ENCODE measurements at places on chromosomes 7 and 10. TPM values are rescaled to one million over a fixed set of nuclear protein-coding genes. Genes with fewer than 3 reads are reported as not detected.

DNA sequence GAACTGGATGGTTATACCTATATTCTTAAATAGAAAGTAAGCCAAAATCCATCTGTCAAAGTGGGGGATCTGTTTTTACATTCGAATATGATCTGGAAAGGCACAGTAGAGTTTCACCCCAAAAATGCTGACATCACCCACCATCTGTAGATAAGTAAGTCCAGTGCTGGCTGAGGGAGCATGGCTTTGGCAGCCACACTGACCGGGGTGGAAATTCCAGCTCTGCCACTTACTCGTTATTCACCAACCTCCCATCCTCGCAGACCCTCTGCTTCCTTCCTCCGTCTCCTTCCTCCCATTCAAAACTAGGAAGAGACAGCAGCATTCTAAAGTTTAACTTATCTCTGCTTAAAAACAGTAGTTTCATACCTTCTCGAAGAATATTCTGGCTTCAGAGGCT is 84.9 kb upstream of the GATA3 start:
- DNase-seq: no peak
- H3K36me3 ChIP-seq: peaks cover 5% of the 10 kb centered on the region
- no peak overlapping the region for H3K27ac ChIP-seq
- no peak overlapping the region for H3K4me3 ChIP-seq
- no peaks in the 10 kb centered on the region for H3K4me1 ChIP-seq

DNA sequence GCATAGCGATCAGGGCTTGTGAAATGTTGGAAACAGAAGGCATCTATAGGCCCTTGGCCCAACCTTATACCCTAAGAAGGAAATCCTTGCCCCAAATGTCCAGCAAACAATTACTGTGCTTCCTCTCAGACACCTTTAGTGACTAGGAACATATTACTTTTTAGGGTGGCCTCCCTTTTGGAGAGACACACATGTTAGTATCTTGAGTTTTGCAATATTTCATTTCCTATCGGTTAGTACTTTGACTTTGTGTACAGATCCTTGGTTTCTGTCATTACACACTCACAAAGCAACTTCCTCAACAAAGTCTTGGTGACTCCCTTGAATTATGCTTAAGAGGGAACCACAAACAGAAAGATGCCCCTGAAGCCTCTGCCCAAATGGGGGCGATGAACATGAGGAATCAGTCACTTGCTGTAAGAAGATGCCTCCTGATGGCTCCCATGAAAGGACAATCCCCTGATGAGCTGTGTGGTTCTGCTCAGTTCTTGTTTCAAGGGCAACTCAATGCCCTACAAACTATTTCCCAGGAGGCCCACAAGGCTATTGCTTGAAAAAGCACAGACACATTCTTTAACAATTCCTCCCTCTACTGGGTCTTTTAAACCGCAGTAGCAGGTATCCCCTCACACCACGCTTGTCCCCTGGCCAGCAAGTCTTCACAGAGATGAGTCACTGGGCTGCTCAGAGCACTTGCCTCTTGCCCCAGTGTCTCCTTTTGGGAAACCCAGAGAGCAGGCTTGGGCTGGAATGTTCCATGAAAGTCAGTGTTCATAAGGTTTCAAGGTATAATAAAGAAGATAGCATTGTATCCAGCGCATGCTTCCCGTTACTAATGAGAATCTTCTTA is 196.2 kb downstream of the FANK1 start:
- H3K36me3 ChIP-seq: no peaks in the 10 kb centered on the region
- H3K27me3 ChIP-seq: no peaks in the 10 kb centered on the region
- H3K4me1 ChIP-seq: no peaks in the 10 kb centered on the region
- H3K27ac ChIP-seq: no peak overlapping the region
- DNase-seq: no peak
- no peak overlapping the region for H3K4me3 ChIP-seq

Gene AKR1C4
- polyA plus RNA-seq: not detected

Gene GRID1
- 0.63 TPM for polyA plus RNA-seq

DNA sequence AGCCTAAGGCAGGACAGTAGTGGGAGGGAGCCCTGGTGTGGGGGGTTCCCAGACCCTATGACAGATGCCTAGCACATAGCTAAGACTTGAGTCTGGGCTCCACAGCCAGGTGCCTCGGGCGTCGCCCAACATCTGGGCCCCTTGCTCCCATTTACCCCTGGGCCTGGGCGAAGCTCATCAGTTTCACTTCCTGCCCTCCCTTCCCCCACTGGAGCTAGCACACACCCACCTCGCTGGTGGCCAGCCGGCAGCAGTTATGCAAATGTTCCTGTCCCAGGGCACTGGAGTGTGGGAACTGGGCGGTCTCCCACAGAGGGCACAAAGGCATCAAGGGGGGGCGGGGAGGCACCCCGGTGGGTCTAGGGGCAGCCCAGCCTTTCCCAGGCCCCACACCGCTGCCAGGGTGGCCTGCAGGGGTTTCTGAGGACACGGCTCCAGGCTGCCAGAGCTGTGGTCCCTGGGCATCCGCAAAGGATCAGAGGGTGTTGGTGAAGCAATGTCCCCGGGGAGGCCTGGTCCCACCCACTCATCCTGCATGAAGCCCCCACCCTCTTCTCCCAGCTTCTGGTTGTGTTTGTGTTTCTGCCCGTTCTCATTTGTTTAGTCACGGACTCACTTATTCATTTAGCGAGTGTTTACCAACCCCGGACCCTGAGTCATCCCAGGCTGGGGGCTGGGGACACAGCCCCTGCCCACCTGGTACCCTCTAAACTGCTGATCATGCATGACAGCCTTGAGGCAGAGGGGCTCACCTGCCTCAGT is 20.4 kb downstream of the SH2B2 start:
- peak; percentile 89 for DNase-seq
- H3K4me1 ChIP-seq: peaks cover 19% of the 10 kb centered on the region
- H3K27me3 ChIP-seq: no peaks in the 10 kb centered on the region
- no peak overlapping the region for H3K27ac ChIP-seq

DNA sequence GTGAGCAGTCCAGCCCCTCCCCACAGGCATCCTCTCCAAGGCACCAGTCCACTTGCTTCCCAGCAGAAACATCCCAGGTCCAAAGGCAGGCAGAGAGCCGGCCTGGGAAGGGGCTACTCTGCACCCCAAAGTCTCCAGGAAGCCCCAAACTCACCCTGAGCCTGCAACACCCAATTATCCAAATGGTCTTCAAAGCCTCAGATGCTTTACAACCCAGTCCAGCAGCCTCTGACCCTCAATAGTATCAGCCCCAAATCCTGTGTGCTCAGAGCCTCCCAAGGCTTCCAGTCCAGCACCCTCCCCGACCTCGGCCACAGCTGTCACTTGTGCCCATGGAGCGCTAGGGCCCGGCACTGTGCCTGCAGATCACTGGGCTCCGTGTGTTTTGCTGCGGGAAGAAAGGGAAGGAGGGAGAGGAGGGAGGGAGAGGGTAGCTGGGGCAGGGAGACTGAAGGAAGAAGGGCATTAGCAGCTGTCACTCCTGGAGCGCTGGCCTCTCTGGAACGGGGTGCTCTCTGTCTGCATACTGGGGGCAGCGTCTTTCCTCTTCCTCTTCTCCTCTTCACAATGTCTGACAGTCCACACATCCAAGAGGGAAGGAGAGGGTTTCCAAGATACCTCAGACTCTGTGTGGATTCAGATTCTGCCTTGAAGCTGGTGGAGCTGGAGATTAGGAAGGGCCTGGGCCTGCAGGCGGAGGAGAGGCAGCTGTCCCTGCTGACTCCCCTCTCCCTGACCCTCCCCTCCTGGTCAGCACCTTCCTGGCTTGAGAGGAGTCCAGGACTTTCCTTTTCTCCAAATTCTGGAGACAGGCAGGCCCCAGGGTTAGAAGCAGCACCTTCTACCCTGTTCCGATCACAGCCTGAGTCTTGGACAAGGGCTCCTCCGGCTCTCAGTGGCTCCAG is 13.2 kb downstream of the CALML5 start:
- H3K36me3 ChIP-seq: no peaks in the 10 kb centered on the region
- H3K27me3 ChIP-seq: no peaks in the 10 kb centered on the region
- no peak overlapping the region for H3K4me3 ChIP-seq
- H3K27ac ChIP-seq: no peak overlapping the region
- DNase-seq: no peak
- no peaks in the 10 kb centered on the region for H3K4me1 ChIP-seq

Gene MALRD1
- polyA plus RNA-seq: 1.3 TPM

DNA sequence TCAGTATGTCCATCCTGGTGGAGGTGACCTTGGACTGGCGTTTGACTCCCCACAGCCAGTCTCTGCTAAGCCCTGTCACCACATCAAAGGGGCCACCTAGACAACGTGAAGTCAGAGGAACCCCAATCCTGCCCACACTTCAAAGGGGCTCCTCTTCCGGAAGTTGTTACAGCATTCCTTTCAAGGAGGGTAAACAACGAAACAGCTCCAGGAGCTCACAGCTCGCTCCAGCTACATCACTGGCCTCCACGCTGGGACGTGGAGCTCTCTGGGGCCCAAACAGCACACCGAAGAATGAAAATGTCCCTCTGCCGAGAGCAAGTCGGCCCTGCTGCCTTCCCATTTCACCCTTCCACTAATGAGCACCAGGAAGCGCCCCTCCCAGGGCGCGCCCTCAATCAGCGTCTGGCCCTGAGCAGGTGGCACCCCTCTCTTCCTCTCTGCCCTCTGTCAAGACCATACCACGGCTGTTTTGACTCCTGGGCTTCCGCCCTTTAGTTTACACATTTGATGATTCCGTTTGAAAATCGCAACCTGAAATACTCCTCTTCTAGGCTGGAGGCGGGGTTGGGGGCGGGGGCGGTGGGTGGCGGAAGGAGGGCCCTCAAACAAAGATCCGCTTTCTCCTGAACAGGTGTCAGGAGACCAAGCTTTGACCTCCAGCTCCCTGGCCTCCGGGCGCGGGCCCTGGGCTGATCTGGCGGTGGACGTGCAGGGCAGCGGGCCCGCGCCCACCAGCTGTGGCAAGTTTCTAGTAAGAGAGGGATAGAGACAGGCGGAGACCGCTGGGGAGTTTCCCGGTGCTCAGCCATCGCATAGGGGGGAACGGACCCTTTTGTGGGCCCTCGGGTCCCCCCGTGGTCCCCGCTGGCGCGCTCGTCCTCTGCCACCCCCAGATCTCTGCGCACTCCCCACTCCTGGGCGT is 53.1 kb upstream of the KDM7A start:
- H3K36me3 ChIP-seq: no peaks in the 10 kb centered on the region

GRCh38 chr10:58932577-58933314 is 243.7 kb upstream of the PHYHIPL start:
- H3K36me3 ChIP-seq: no peaks in the 10 kb centered on the region
- no peak overlapping the region for H3K4me3 ChIP-seq
- no peaks in the 10 kb centered on the region for H3K4me1 ChIP-seq

GRCh38 chr7:39754326-39755120 is 131.2 kb downstream of the RALA start:
- H3K4me3 ChIP-seq: no peak overlapping the region
- H3K4me1 ChIP-seq: peaks cover 20% of the 10 kb centered on the region
- no peaks in the 10 kb centered on the region for H3K36me3 ChIP-seq
- H3K27ac ChIP-seq: no peak overlapping the region

DNA sequence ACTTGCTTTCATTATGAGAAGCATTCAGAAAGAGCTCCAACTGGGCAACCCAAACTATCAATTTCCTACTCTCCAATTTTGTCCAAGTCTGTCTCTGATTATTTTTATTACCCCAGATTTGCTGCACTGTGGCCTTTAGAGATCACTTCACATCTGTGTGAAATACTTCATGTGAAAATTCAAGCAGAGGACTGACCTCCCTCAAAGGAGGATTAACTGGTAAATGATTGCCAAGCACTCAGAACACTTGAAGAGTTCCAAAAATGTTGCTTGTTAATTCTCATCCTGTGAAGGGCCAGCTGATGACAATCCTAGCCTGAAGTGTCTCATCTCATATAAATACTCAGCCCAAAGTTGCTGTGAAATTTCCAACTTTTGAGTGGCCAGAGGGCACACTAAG is 182.8 kb upstream of the DGKB start:
- no peaks in the 10 kb centered on the region for H3K27me3 ChIP-seq
- H3K27ac ChIP-seq: no peak overlapping the region
- H3K4me1 ChIP-seq: no peaks in the 10 kb centered on the region
- no peak overlapping the region for H3K4me3 ChIP-seq
- DNase-seq: peak; percentile 28
- no peaks in the 10 kb centered on the region for H3K36me3 ChIP-seq

DNA sequence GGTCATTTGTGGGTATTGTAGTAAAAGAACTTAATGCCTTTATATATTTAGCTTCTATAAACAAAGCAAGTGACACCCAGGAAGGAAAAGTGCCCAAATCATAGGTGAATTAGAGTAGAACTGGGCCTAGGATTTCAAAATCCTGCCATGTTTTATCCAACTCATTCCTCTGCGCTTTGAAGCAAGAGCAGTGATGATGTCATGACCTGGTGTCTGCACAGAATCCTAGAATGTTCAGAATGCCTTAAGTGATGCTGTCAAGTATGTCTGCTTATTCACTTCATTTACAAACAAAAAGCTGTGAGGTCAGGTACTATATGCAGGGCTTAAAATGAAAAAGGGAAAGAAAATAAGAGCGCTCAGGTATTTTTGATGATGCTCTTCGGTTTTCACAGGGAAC is 737.2 kb upstream of the ANKRD30A start:
- no peaks in the 10 kb centered on the region for H3K36me3 ChIP-seq
- no peak overlapping the region for H3K4me3 ChIP-seq
- no peak overlapping the region for H3K27ac ChIP-seq
- no peaks in the 10 kb centered on the region for H3K27me3 ChIP-seq
- DNase-seq: no peak

Gene IFIT1
- 6.4 TPM for polyA plus RNA-seq

Gene RBM20
- not detected for polyA plus RNA-seq

Gene PDLIM1
- polyA plus RNA-seq: 168 TPM

GRCh38 chr7:101171442-101171837 is 6.1 kb upstream of the VGF start:
- peaks cover 55% of the 10 kb centered on the region for H3K4me1 ChIP-seq
- DNase-seq: no peak
- H3K4me3 ChIP-seq: no peak overlapping the region

Gene NEUROG3
- polyA plus RNA-seq: not detected

Gene MCM10
- 0.31 TPM for polyA plus RNA-seq

Gene SPDYE6
- not detected for polyA plus RNA-seq

Gene GRM3
- not detected for polyA plus RNA-seq

DNA sequence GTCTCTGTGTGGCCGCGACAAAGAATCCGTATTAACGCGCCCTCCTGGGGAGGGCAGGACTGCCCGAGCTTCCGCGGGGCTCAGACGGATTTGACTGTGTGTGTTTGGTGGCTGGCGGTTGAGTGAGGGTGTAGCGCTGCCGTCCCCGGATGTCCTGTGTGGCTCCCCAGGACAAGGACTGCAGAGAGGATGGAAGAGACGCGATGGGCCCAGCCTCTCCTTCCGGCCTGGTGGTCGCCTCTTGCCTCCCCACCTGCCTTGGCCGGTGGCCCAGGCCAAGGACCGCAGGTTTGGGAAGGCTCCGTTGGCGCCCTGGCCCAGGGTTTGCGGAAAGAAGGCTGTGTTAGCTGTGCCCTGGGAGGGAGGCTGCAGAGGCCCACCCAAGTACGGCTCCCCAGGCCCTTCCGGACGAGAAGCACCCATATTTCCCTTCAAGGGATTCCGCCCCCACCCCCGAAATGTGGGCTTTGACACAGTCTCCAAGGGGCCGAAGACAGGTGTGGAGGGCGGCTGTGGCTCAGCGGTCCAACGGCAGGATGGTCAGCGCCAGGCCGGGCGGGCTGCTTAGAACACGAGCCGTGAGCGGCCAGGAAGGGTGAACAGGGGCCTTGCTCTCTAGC is 2.3 kb downstream of the UNCX start:
- H3K27ac ChIP-seq: no peak overlapping the region
- H3K4me3 ChIP-seq: no peak overlapping the region
- DNase-seq: no peak
- H3K36me3 ChIP-seq: no peaks in the 10 kb centered on the region
- peaks cover 5% of the 10 kb centered on the region for H3K4me1 ChIP-seq

Gene DRGX
- not detected for polyA plus RNA-seq

GRCh38 chr10:86599729-86600128 is 54.6 kb upstream of the OPN4 start:
- peaks cover 35% of the 10 kb centered on the region for H3K4me1 ChIP-seq
- peak; percentile 42 for DNase-seq
- no peaks in the 10 kb centered on the region for H3K36me3 ChIP-seq
- no peak overlapping the region for H3K27ac ChIP-seq
- no peak overlapping the region for H3K4me3 ChIP-seq

All from stomach (tissue), 19 donors.